ENCODE measurements at places on chromosomes 2 and 18.

- no peak for DNase-seq
Measured at GRCh38 chr2:219857751-219858150, 230.3 kb downstream of the SLC4A3 start.

GRCh38 chr2:138881126-138881525 lies 100.9 kb upstream of the NXPH2 start:
- no peak for DNase-seq

DNA sequence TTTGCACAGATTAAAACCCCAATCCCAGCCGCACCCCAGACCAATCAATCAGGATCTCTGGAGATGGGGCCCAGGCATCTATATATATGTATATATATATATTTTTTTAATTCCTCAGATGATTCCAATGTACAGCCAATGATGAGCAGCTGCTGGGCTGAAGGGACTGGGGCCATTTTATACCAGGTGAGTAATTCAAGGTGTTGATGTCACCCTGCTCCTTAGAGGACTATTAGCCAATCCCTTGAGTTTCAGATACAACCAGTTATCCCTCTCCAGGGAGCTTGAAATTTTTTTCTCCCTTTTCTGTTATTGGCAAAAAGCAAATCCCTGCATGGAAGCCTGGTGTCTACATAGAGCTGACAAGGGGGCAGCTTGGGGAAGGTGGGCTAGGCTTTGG lies 59.8 kb downstream of the MCFD2 start:
- DNase-seq: no peak

DNA sequence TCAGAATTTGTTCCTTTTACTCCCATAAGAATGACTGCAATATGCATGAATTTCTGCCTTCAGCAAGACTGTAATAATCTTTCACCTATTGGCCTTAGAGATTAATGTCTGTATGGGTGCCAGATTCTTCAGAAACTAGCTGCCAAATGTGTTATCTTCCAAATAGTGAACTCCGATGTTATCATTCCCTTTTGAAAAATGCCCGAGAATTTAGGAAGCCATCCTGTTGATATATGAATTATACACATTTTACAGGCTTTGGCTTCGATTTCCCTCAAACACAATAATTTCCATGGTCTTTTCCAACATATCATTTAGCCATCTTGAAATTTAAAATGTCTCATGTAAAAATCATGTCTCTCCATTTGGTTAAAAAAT lies 101.5 kb downstream of the ZNF521 start:
- no peak for DNase-seq

DNA sequence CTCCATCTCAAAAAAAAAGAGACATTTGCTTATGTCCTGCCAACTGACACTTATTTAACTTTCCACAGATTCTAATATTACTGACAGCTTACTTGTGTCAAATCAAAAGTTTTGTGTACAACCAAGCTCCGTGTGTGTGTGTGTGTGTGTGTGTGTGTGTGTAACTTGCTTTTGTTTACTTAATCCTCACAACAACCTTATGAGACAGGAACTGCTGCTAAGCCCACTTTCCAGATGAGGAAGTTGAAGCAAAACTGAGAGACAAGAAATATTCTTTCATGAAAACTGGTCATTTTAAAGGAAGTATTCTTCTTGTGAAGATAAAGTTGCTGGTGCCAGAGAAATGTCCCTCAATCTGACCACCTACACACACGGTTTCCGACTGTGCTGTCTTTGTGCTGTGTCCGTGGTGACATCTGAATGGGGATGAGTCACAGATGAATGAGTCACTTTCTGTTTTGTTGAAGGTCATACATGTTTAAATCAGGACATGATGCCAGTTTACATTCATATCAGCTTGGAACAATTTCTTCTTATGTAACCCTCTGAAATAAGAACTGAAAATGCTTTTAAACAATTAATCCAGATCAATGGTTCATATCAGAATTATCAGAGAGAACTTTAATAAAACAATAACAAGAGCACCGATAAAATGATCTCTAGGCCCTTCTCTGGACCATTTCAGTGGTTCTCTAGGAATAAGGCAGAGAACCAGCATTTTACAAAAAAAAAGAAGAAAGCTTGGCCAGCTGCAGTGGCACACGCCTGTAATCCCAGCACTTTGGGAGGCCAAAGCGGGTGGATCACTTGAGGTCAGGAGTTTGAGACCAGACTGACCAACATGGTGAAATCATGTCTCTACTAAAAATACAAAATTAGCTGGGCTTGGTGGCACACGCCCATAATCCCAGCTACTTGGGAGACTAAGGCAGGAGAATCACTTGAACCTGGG lies 95.5 kb downstream of the THNSL2 start:
- DNase-seq: no peak

GRCh38 chr2:235170536-235171521 lies 219.0 kb downstream of the SH3BP4 start:
- no peak for DNase-seq

DNA sequence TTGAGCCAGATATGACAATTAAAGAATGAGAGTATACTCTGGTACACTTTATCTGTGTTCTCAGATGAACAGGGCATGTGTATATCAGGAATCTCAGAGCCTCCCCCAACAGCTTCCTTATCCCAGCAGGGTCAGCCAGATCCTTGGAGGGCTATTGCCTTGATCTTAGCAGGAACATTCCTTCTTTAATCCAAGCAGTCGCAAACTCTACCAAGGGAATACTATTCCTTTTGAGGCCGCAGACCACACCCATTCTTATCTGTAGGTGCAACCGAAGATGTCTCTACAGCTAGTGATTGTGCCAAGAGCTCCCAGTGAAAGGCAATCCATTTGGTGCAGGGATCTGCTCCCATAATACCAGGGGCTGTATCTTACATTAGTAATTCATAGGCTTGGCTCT lies 118.3 kb upstream of the DOK6 start:
- DNase-seq: no peak

GRCh38 chr2:108959401-108959800 lies 29.6 kb downstream of the EDAR start:
- no peak for DNase-seq

- DNase-seq: no peak
Measured at GRCh38 chr2:20052861-20053281, 1.4 kb upstream of the LAPTM4A start.

- no peak for DNase-seq
Measured at GRCh38 chr2:3229221-3229620, 148.4 kb downstream of the EIPR1 start.

GRCh38 chr2:43444989-43445645 lies 150.7 kb downstream of the THADA start:
- no peak for DNase-seq

DNA sequence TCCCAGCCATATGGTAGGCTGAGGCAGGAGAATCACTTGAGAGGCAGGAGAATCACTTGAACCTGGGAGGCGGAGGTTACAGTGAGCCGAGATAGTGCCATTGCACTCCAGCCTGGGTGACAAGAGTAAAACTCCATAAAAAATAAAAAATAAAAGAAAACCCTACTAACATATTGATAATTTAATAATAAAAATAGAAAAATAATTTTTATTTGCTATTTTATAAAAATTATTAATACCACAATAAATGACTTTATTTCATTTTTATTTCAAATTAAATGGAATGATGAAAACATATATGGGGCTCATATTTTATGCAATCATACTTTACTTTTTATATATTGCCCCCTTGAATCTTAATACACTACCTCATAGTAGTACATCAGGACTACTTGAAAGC lies 20.4 kb downstream of the TMEM182 start:
- DNase-seq: no peak

DNA sequence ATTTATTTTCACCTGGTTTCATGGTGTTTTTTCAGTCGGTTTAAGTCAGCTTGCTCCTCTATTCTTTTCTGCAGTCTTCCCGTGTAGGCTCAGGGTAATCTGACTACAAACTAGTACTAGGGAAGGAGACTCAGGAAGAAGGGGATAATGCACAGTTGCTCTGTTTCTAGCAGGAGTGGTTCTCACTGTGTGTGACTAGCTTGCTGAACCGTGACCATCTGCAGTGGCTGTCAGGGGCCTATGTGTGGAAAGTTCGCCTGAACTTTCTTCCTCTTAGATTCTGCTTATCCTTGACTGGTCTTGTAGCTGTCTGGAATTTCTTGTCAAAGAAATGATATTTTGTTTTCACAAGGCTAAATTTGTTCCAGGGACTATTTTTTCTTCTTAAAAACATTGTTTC lies 46.3 kb upstream of the AQP4 start:
- DNase-seq: no peak

DNA sequence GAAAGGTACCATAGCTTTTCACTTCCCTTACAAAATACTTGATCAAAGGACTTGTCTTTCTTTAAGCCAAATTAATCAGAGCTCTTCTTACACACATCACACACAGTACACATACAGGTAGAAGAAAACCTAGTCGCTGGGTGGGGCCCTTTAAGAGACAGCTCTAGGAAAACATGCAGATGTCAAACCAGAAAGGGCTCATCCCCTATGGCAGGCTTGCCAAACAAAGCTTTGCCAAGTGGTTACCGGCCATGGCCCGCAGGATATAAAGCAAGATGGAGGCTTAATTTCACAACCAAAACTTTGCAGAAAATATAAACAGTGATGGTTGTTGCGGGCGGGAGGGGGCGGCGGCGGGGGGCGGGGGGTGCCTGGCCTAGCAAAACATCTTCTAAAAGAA lies 2156.0 kb upstream of the PIK3C3 start:
- DNase-seq: no peak

GRCh38 chr2:215466097-215466909 lies 30.4 kb upstream of the FN1 start:
- DNase-seq: no peak

DNA sequence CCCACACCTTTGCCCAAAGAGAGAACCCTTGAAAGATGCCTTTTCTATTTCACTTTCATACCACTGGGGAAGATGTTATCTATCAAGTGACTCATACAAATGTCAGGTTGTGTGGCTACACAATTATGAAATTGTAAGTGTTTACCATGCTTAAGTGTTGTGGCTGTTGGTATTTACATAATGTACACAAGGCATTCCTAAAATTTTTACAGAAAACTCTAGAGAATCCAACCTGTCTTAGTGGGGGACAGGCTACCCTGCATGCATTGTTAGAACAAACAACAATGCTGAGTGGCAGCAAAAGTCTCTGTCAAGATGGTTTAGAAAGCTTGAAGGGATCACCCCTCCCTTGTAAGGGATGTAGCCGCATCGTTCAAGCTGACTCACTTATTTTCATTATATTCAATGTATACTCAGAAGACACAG lies 5.5 kb upstream of the MGAT4A start:
- DNase-seq: no peak

GRCh38 chr2:204127238-204127637 lies 190.7 kb downstream of the ICOS start:
- DNase-seq: no peak

GRCh38 chr18:31750273-31750672 lies 10.4 kb downstream of the SLC25A52 start:
- no peak for DNase-seq

DNA sequence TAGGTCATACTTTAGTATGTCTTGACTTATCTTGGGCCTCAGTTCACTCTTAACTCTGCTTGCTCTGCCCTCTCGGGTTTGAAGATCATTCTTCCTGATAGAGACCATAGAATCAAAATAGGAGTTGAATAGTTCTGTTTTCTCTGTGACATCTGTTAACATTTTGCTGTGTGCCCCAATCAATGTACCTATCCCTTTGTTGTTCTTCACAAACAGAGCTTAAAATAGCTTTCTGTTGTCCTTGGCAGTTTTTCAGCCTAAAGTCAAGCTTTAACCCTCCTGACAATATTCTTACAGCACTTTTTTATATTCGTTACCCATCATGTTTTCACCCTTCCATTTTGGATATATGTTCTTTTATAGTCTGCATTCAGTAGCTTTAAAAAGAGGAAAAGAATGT lies 724.5 kb upstream of the FANCL start:
- no peak for DNase-seq

- DNase-seq: no peak
Measured at GRCh38 chr2:195442458-195443175, 214.4 kb upstream of the SLC39A10 start.

DNA sequence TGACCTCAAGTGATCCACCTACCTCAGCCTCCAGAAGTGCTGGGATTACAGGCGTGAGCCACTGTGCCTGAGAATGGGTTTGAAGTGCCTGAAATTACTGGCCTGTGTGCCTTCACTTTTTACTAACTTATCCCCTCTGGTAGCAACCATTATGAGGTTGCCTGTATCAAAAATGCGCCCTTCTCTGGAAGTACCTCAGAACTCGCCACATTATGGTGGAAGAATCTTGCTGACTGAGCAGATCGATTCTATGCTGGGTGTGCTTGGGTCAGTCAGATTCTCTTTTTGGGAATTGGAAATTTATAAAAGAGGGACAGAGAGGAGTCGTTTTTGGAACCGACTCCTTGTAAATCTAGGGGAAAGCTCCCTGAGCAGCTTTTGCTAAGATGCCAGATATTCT lies 8.2 kb downstream of the LHCGR start:
- no peak for DNase-seq

GRCh38 chr18:21669736-21670285 lies 34.8 kb downstream of the ABHD3 start:
- no peak for DNase-seq

- no peak for DNase-seq
Measured at GRCh38 chr2:212367431-212367830, 171.2 kb downstream of the ERBB4 start.

- DNase-seq: no peak
Measured at GRCh38 chr2:213066443-213066743, 85.0 kb downstream of the IKZF2 start.

GRCh38 chr2:219251656-219252055 lies 1.4 kb upstream of the TUBA4B start:
- no peak for DNase-seq

DNA sequence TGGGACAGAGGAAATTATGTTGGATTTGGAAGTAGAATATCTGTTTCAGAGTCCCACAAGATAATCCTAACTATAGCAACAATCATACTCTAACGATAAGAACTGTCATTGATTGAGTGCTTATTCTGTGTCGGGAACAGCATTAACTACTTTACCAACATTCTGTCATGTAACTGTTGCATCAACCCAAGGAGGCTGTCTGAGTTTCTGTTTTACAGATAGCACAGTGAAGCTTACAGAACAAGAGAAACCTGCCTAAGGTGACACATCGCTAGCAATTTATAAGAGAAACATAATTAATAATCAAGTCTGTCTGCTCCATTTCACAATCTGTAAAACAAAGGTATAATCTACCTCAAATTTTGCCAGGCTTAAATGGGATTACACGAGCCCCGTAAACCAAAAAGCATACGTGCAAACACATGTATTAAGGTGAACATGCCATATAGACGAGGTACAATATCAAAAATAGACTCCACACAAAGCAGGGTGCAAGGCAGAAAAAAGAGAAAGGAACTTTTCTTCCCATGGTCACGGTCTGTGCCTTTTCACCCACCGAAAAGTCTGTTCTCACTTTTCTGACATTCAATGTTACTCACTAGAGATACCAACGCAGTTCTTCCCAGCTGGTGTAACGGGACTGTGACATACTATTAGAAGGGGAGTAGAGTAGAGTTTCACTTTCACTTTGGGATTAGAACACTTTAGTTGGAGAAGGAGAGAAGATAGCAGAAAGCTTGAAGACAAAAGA lies 37.2 kb upstream of the SLC8A1 start:
- DNase-seq: no peak

- DNase-seq: no peak
Measured at GRCh38 chr2:240614391-240614790, 10.9 kb upstream of the GPR35 start.
